Fibroblast of lung (primary cell): ENCODE measurements at places on chromosomes 2 and 18. TPM values are rescaled to one million over a fixed set of nuclear protein-coding genes. Genes with fewer than 3 reads are reported as not detected.

GRCh38 chr2:147165697-147166382 is 679.0 kb upstream of the ACVR2A start:
- DNase-seq, result peak; percentile 11

DNA sequence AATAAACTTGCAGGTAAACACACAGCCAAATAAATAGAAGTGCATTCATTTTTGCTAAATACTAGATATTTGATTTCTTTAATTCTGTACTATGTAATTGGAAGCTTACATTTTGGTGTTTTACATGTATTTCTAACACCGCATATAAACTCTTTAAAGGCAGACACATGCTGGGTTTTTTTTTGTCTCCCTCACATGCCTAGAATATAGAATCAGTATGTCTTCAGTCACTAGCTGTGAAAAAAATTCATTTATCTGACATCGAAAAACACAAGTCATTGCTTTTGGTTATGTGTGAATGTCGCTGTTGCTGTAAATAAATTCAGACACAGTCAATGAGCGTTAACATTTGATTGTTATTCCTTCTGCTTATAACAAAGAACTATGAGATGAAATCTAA is 1101.0 kb downstream of the DPP10 start:
- no peak for DNase-seq

Gene CFC1
- total RNA-seq, result not detected in 2 replicates

Gene FOXD4L1
- 0.17 and 0.26 TPM in 2 replicates for total RNA-seq

Gene SGPP2
- total RNA-seq, result not detected in 2 replicates

Gene PLEKHA3
- total RNA-seq, result 5.9 and 6.2 TPM in 2 replicates

Gene NPPC
- not detected in 2 replicates for total RNA-seq

Gene RAX
- total RNA-seq, result not detected in 2 replicates
